ENCODE measurements at places on chromosomes 2 and 18.
A peak's percentile ranks its signal among the peaks of the same experiment; 100 is the strongest.

DNA sequence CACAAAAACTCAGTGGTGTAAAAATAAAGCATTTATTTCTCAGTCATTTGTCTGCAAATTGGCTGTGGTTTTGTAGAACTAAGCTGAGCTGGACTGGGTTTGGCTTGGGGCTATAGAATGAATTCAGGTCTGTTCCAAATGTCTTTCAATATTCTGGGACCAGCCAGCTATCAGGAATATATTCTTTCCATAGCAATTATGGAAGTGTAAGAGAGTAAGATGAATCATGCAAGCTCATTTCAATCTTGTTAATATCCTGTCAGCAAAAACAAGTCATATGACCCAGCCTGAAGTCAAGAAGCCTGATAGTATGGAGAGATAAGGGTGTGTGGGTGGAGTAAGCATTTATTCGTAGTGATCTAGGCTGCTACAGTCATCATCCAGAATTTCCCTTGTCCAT, 481.0 kb upstream of the CDH2 start:
- no peaks in the 10 kb centered on the region for H3K36me3 ChIP-seq
- no peaks in the 10 kb centered on the region for H3K4me1 ChIP-seq

GRCh38 chr2:26144031-26144430, 28.9 kb upstream of the GAREM2 start:
- H3K36me3 ChIP-seq: no peaks in the 10 kb centered on the region
- no peak overlapping the region for H3K27ac ChIP-seq
- DNase-seq: no peak
- H3K4me1 ChIP-seq: no peaks in the 10 kb centered on the region
- H3K27me3 ChIP-seq: peaks cover 5% of the 10 kb centered on the region

- peaks cover 1% of the 10 kb centered on the region for H3K36me3 ChIP-seq
- peaks cover 19% of the 10 kb centered on the region for H3K27me3 ChIP-seq
- peaks cover 33% of the 10 kb centered on the region for H3K4me1 ChIP-seq
Measured at GRCh38 chr2:112153179-112153490, 14.9 kb downstream of the FBLN7 start.

GRCh38 chr2:109726379-109727270, 67.5 kb upstream of the RGPD5 start:
- H3K27ac ChIP-seq: no peak overlapping the region
- peaks cover 19% of the 10 kb centered on the region for H3K27me3 ChIP-seq
- no peak overlapping the region for H3K4me3 ChIP-seq
- H3K36me3 ChIP-seq: no peaks in the 10 kb centered on the region
- no peak for DNase-seq

- no peak overlapping the region for H3K4me3 ChIP-seq
- peak; percentile 27 for DNase-seq
- peaks cover 2% of the 10 kb centered on the region for H3K36me3 ChIP-seq
- no peak overlapping the region for H3K27ac ChIP-seq
Measured at GRCh38 chr2:108396845-108397244, 19.1 kb downstream of the SULT1C4 start.

DNA sequence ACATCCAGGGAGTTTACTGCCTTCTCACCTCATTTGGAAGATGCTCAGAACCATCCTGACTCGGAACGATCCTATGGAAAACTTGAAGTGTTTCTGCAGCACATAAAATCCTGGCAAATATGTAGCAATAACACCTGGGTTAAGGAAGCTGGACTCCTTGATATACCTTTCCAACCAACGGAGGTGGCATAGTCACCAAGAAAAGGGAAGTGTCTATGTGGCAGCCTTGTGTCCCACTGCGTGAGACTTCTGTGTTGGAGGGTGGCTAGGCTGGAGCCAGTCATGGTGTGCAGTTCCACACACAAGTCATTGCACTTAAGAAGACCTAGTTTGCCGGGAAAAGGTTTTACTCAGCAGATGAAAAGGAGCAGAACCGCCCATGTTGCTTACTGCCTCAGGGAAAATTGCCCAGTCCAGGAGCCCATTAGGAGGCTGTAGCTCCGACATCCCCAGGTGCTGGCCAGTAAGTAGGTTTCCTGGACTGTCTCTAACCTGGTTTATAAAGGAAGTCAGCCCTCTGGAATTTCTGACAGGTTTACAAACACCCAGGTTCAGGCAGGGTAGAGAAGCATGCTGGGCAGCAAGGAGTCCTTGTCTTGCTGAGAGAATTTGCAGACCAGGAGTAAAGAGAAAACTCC, 46.2 kb upstream of the SPRED2 start:
- no peak overlapping the region for H3K4me3 ChIP-seq
- H3K36me3 ChIP-seq: no peaks in the 10 kb centered on the region
- H3K27me3 ChIP-seq: peaks cover 16% of the 10 kb centered on the region

DNA sequence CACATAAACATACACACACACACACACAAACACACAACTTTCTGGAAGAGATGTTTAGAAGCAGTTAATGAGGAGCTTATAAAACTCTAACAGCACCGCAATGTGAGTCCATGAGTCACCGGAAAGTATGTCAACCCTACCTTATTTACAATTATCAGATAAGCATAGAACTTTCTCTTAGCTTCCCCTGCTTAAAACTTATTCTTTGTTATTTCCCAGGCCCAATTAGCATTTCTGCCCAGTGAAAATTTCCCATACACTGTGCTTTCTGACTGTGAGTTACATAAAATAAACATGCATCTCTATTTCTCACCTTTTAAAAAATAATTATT, 737.6 kb downstream of the LRP1B start:
- H3K27me3 ChIP-seq: no peaks in the 10 kb centered on the region
- H3K4me1 ChIP-seq: no peaks in the 10 kb centered on the region
- H3K4me3 ChIP-seq: no peak overlapping the region
- H3K27ac ChIP-seq: no peak overlapping the region
- H3K36me3 ChIP-seq: no peaks in the 10 kb centered on the region

- H3K27me3 ChIP-seq: no peaks in the 10 kb centered on the region
- H3K4me3 ChIP-seq: no peak overlapping the region
- no peaks in the 10 kb centered on the region for H3K4me1 ChIP-seq
- no peaks in the 10 kb centered on the region for H3K36me3 ChIP-seq
Measured at GRCh38 chr2:163649080-163649479, 86.7 kb downstream of the FIGN start.

DNA sequence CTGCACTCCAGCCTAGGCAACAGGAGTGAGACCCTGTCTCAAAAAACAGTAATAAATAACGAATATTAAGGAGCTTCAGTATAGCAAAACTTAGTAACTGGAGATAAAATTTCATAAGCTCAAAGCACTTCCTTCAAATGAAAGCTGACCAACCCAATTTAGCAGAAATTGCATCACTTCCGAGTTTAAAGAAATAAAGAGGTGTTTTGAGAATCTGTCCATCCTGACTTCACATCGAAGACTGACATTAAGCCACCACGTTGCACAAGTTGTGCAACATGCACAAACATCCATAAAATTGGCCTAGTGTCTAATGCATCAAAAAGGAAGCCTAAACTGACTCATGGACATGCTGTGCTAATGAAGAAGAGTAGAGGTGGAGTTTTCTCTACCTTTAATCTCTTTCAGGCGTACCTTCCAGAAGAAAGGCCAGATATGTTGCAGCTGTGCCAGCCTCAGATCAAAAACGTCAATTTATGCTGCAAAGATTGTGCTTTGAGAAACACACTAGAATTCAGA, 7.7 kb upstream of the DSG3 start:
- H3K27ac ChIP-seq: no peak overlapping the region
- no peaks in the 10 kb centered on the region for H3K27me3 ChIP-seq
- DNase-seq: no peak

GRCh38 chr2:208024091-208024490, 1.2 kb downstream of the PLEKHM3 start:
- no peaks in the 10 kb centered on the region for H3K27me3 ChIP-seq
- no peaks in the 10 kb centered on the region for H3K36me3 ChIP-seq

DNA sequence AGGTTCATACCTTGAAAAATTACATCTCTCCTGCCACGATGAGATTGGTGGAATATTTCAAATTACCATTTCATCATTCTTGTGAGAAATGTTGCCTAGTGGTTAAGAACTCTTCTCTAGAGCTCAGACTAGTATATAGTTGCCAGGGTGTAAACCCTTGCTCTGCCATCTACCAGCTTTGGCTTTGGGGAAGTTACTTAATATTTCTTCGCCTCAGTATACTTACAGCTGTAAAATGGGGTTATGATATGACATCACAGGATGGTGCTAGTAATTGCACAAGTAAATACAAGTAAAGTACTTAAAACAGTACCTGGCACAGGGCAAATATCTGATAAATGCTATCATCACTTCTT, 1.5 kb downstream of the SPOPL start:
- peaks cover 5% of the 10 kb centered on the region for H3K27me3 ChIP-seq
- DNase-seq: no peak
- peaks cover 32% of the 10 kb centered on the region for H3K4me1 ChIP-seq
